ENCODE measurements at places on chromosomes 16 and 17. TPM values are rescaled to one million over a fixed set of nuclear protein-coding genes. Genes with fewer than 3 reads are reported as not detected.
A peak's percentile ranks its signal among the peaks of the same experiment; 100 is the strongest.

Gene SLFN5
- 14.0 TPM for total RNA-seq

Gene CNTD1
- total RNA-seq: 0.48 TPM

Gene ZG16
- total RNA-seq: 1,268 TPM

Gene KRT39
- total RNA-seq: not detected

Gene GPR142
- not detected for total RNA-seq

Gene PPY
- not detected for total RNA-seq

Gene WSB1
- 299 TPM for total RNA-seq

Gene TNFRSF13B
- not detected for total RNA-seq

- H3K36me3 ChIP-seq: no peaks in the 10 kb centered on the region
- no peak overlapping the region for H3K4me3 ChIP-seq
- H3K4me1 ChIP-seq: no peaks in the 10 kb centered on the region
- peak overlapping the region; percentile 42 for H3K27ac ChIP-seq
- H3K27me3 ChIP-seq: no peaks in the 10 kb centered on the region
- DNase-seq: no peak
Measured at GRCh38 chr17:19417611-19418010, 6.6 kb downstream of the RNF112 start.

GRCh38 chr16:48197294-48197693 lies 41.5 kb upstream of the ABCC12 start:
- DNase-seq: no peak
- H3K4me3 ChIP-seq: no peak overlapping the region
- H3K4me1 ChIP-seq: no peaks in the 10 kb centered on the region
- H3K27me3 ChIP-seq: no peaks in the 10 kb centered on the region
- H3K36me3 ChIP-seq: no peaks in the 10 kb centered on the region

DNA sequence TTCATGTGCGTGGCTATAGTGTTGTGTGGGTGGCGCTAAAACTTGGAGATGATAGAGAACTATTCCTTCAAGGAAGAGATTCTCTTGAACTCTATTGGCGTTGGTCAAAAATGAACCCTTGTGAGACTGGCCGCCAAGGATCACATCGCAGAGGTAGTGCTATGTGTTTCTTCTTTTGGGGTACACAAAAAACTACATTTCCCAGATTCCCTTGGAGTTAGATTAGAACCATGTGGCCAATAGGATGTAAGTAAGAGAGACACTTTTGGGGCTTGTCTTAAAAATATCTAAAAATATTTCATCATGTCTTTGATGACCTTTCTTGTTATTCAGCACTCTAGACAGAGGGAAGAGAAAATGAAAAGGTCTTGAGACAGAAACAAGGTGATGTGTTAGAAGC lies 25.4 kb upstream of the DYNLRB2 start:
- H3K4me3 ChIP-seq: no peak overlapping the region
- no peak overlapping the region for H3K27ac ChIP-seq
- H3K4me1 ChIP-seq: no peaks in the 10 kb centered on the region
- peaks cover 16% of the 10 kb centered on the region for H3K27me3 ChIP-seq

- H3K4me1 ChIP-seq: peaks cover 50% of the 10 kb centered on the region
- H3K4me3 ChIP-seq: no peak overlapping the region
- peak overlapping the region; percentile 91 for H3K27ac ChIP-seq
Measured at GRCh38 chr16:1961651-1962067, 2.3 kb downstream of the NDUFB10 start.

DNA sequence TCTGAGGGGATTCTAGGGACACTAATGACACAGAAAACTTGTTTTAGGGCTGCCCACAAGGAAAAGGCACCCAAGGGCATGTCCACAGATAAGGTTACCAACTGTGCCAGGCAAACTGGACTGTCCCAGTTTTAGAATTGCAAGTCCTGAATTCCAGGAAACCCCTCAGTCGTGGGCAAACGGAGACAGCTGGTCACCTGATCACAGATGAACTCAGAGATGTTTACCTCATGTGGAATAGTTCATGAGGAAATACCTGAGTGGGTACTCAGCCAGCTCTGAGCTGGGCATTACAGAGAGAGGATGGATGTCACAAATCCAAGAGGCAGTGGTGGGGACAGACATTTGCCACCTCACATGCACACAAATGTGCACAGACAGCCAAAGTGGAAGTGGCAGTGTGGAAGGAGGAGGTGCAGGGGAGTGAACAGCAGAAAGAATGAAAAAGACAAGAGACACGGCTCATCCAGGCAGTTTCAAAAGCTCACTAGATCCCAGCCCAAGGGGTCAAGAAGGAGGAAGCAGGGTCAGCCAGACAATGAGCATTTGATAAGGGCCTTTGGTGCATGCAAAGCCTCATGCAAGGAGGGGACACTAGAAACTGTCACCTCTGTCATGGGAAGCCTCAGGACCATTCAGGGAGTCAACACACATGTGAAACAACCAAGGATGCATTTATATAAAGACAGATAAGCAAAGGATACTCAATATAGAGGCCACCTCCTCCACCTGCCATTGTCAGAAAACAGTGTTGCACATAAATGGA lies 24.8 kb downstream of the TTLL6 start:
- H3K4me3 ChIP-seq: no peak overlapping the region
- no peaks in the 10 kb centered on the region for H3K36me3 ChIP-seq
- peaks cover 36% of the 10 kb centered on the region for H3K4me1 ChIP-seq
- no peaks in the 10 kb centered on the region for H3K27me3 ChIP-seq
- H3K27ac ChIP-seq: no peak overlapping the region

GRCh38 chr17:79806446-79806760 lies 9.5 kb upstream of the CBX8 start:
- H3K36me3 ChIP-seq: no peaks in the 10 kb centered on the region
- H3K27me3 ChIP-seq: peaks cover 100% of the 10 kb centered on the region
- H3K4me1 ChIP-seq: peaks cover 34% of the 10 kb centered on the region
- no peak overlapping the region for H3K27ac ChIP-seq
- H3K4me3 ChIP-seq: no peak overlapping the region
- no peak for DNase-seq

GRCh38 chr17:50169881-50170459 lies 4.2 kb downstream of the SGCA start:
- H3K27me3 ChIP-seq: no peaks in the 10 kb centered on the region
- DNase-seq: no peak
- H3K4me1 ChIP-seq: peaks cover 7% of the 10 kb centered on the region
- no peaks in the 10 kb centered on the region for H3K36me3 ChIP-seq
- H3K4me3 ChIP-seq: no peak overlapping the region
- H3K27ac ChIP-seq: no peak overlapping the region

GRCh38 chr16:85151603-85152413 lies 39.5 kb upstream of the CIBAR2 start:
- H3K36me3 ChIP-seq: no peaks in the 10 kb centered on the region
- no peak overlapping the region for H3K4me3 ChIP-seq
- H3K27me3 ChIP-seq: no peaks in the 10 kb centered on the region
- H3K27ac ChIP-seq: peak overlapping the region; percentile 47

DNA sequence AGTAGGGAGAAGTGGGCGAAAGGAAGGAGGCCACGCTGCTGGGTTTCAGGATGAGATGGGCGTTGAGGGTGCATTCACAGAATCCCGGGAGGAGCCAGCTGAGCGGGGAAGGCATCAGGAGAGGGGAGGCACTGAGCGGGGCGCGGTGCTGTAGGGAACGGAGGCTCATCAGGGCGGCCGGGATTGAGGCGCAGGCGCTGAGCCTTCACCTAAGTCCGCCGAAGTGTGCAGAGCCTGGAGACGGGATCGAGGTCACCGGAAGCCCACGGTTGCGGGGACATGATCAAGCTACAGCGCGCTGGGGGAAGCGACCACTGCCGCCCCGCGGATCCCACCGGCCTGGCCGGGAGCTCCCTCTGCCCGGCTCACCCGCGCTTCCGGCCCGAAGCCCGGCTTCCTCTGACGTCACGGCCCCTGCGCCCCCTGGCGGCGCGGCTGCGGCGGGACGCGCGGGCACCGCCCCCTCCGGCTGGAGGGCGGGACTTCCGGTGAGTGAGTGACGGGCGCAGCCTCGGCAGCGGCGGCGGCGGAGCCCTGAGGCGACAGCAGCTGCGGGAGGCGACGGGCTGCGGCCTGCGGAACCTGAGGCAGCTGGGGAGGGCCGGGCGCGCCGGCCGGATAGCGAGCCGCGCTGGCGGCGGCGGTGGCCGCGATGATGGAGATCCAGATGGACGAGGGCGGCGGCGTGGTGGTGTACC lies at the start of gene MAPK8IP3:
Gene MAPK8IP3, plus strand, starts transcription at position 508 of the 698 bp plus-strand sequence. Its CDS starts 145 bp downstream, at position 653.
- peaks cover 29% of the 10 kb centered on the region for H3K4me1 ChIP-seq
- peaks cover 4% of the 10 kb centered on the region for H3K36me3 ChIP-seq
- DNase-seq: peak; percentile 94
- no peaks in the 10 kb centered on the region for H3K27me3 ChIP-seq

DNA sequence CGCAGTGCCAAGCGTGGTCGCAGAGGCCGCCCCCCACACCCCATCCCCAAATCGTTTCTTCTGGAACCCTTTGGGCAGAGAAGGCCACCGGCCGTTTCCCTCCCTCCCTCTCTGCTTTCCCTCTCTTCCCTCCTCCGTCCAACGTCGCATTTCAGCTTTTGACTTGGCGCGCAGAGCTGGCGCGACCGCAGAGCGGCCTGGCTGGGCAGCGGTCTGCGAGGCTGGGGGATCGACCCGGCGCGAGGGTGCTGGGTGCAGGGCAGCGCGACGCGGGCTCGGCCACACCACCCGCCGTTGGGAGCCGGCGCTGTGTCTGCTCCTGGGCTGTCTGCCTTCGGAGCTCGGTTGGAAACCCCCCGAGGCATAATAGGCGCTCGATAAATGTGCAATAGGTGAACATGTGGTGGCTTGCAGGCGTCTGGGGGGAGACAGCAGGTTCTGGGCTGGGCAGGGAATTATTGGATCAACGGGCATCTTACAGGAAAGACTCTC lies 2.8 kb upstream of the NTN3 start:
- peak overlapping the region; percentile 57 for H3K4me3 ChIP-seq
- peak overlapping the region; percentile 14 for H3K27ac ChIP-seq
- H3K36me3 ChIP-seq: no peaks in the 10 kb centered on the region

- H3K27me3 ChIP-seq: no peaks in the 10 kb centered on the region
- H3K36me3 ChIP-seq: peaks cover 8% of the 10 kb centered on the region
- H3K27ac ChIP-seq: peak overlapping the region; percentile 95
- DNase-seq: no peak
Measured at GRCh38 chr17:2302778-2303203, 794 bp downstream of the SMG6 start.

- H3K4me3 ChIP-seq: no peak overlapping the region
- H3K27me3 ChIP-seq: peaks cover 8% of the 10 kb centered on the region
- no peak for DNase-seq
- H3K4me1 ChIP-seq: no peaks in the 10 kb centered on the region
Measured at GRCh38 chr17:78438271-78438691, 59.8 kb downstream of the PGS1 start.

DNA sequence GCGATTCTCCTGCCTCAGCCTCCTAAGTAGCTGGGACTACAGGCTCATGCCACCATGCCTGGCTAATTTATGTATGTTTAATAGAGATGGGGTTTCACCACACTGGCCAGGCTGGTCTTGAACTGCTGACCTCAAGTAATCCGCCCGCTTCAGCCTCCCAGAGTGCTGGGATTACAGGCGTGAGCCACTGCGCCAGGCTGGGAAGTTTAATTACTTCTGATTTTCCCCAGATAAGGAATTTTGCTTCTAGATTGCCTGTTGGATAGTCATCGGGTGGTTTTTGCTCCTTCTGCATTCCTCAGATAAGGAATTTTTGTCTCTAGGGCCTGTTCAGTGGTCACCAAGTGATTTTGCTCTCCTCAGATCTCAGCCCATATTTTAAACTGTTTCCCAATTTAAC lies 112.5 kb downstream of the MAP2K4 start:
- H3K4me1 ChIP-seq: no peaks in the 10 kb centered on the region
- no peaks in the 10 kb centered on the region for H3K36me3 ChIP-seq
- no peak overlapping the region for H3K4me3 ChIP-seq
- no peak for DNase-seq

DNA sequence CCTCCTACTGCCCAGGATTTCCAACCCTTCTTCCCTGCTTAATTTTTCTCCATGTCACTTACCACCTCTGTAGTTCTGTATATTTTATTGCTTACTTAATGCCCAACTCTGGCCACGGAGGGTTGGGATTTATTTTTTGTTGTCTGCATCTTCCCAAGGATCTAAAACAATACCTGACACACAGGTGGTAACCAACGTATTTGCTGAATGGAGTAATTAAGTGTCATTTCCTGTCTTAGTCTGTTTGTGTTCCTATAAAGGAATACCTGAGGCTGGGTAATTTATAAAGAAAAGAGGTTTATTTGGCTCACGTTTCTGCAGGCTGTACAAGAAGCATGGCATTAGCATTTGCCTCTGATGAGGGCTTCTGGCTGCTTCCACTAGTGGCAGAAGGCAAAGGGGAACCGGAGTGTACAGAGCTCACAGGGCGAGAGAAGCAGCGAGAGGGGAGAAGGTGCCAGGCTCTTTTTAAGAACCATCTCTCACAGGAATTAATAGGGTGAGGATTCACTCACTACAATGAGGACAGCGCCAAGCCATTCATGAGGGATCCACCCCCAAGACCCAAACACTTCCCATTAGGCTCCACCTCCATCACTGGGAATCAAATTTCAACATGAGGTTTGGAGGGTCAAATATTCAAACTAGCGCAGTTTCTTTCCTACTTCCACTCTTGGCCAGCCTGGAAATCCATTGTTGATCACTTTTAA lies 44.8 kb downstream of the ERN1 start:
- no peaks in the 10 kb centered on the region for H3K27me3 ChIP-seq
- peak overlapping the region; percentile 56 for H3K27ac ChIP-seq
- H3K4me1 ChIP-seq: peaks cover 48% of the 10 kb centered on the region
- no peaks in the 10 kb centered on the region for H3K36me3 ChIP-seq
- H3K4me3 ChIP-seq: no peak overlapping the region

DNA sequence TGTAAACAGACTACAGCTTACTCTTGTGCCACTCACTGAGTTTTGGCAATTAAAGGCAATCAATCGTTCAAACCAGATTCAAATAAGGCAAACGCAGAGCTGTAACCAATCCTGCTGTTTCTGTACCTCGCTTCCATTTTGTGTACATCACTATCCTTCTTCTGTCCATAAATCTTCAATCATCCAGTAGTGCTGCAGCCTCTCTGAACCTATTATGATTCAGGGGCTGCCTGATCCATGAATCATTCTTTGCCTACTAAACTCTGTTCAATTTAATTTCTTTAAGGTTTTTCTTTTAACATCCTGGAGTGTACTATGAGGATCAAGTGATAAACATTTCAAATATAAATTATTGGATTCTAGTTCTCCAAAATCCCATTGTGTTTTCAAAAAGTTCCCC lies 93.9 kb downstream of the CEP112 start:
- no peaks in the 10 kb centered on the region for H3K36me3 ChIP-seq
- no peak overlapping the region for H3K27ac ChIP-seq
- H3K4me3 ChIP-seq: no peak overlapping the region
- no peaks in the 10 kb centered on the region for H3K27me3 ChIP-seq
- DNase-seq: no peak

GRCh38 chr16:80500116-80500859 lies 40.5 kb upstream of the DYNLRB2 start:
- H3K27ac ChIP-seq: no peak overlapping the region
- H3K4me3 ChIP-seq: no peak overlapping the region
- H3K27me3 ChIP-seq: no peaks in the 10 kb centered on the region
- no peaks in the 10 kb centered on the region for H3K36me3 ChIP-seq

Data from transverse colon (tissue), 4 donors.